ENCODE measurements at places on chromosomes 6 and 20. TPM values are rescaled to one million over a fixed set of nuclear protein-coding genes. Genes with fewer than 3 reads are reported as not detected.

The PRRT1 gene
- polyA plus RNA-seq, result 0.24 TPM

The ZMYND8 gene
- 3.3 TPM for polyA plus RNA-seq

The COL9A3 gene
- polyA plus RNA-seq, result 2.0 TPM

The CRISP3 gene
- not detected for polyA plus RNA-seq

The ATXN1 gene
- polyA plus RNA-seq, result 7.5 TPM

The F13A1 gene
- 0.46 TPM for polyA plus RNA-seq

The EDN3 gene
- not detected for polyA plus RNA-seq

The EYS gene
- polyA plus RNA-seq, result 0.63 TPM

The SCRT2 gene
- polyA plus RNA-seq, result not detected

Measured in liver (tissue), 10 donors.